ENCODE measurements at places on chromosomes 16 and 17.
A peak's percentile ranks its signal among the peaks of the same experiment; 100 is the strongest.

GRCh38 chr17:33667052-33667509, 374.0 kb upstream of the ASIC2 start:
- H3K4me1 ChIP-seq: no peaks in the 10 kb centered on the region
- H3K27ac ChIP-seq: no peak overlapping the region
- H3K27me3 ChIP-seq: no peaks in the 10 kb centered on the region
- DNase-seq: no peak
- H3K36me3 ChIP-seq: no peaks in the 10 kb centered on the region

DNA sequence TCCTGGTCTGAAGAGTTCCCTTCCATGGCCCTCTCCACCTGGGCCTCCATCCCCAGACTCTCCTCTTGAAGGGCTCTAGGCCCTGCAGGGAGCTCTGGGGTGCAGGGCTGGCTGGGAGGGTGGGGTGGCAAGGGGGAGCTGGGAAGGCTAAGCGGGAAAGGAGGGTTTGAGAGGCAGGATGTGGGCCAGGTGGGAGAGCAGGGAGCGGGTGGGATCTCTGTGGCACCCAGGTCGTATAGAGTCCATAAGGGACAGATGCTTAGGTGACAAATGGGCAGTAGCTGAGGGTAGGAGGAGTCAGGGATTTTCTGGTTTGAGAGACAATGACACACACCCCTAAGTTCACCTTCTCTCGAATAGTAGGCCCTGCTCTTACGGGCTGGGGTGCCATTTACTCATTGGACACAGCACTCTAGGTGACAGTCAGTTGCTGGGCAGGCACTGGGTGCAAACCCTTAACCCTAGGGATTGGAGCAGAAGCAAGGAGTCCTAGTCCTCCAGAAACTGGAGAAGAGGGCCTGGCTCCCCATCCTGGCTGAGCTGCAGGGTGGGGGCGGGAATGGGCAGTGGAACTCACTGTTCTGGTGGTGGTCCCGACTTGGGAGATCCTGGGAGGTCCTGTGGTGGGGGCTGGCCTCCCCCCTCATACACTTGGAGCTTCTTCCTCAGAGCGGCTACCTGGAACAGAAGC, 15.3 kb downstream of the KIF18B start:
- DNase-seq: no peak
- no peaks in the 10 kb centered on the region for H3K4me1 ChIP-seq
- no peak overlapping the region for H3K27ac ChIP-seq
- no peaks in the 10 kb centered on the region for H3K27me3 ChIP-seq
- no peak overlapping the region for H3K4me3 ChIP-seq

DNA sequence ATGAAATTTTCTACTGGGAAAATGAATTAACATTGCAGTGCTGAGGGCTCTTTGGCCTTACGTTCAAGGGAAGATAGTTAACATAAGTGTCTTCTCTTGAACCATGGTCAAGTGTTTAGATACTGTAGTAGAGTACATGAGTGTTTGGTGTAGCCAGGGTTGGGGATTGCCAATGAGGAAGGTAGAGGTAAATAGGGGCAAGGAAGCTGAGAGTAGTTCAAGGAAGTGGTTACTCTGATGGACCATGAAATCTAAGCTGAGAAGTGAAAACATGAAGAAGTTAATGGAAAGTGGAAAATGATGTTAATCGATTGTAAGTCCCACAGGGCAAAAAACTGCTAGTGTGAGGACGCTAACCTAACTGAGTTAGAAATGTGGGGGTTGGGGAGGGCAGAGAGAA, 249.6 kb upstream of the AXIN2 start:
- no peaks in the 10 kb centered on the region for H3K4me1 ChIP-seq
- no peak for DNase-seq
- no peaks in the 10 kb centered on the region for H3K27me3 ChIP-seq
- H3K4me3 ChIP-seq: no peak overlapping the region
- H3K27ac ChIP-seq: no peak overlapping the region

DNA sequence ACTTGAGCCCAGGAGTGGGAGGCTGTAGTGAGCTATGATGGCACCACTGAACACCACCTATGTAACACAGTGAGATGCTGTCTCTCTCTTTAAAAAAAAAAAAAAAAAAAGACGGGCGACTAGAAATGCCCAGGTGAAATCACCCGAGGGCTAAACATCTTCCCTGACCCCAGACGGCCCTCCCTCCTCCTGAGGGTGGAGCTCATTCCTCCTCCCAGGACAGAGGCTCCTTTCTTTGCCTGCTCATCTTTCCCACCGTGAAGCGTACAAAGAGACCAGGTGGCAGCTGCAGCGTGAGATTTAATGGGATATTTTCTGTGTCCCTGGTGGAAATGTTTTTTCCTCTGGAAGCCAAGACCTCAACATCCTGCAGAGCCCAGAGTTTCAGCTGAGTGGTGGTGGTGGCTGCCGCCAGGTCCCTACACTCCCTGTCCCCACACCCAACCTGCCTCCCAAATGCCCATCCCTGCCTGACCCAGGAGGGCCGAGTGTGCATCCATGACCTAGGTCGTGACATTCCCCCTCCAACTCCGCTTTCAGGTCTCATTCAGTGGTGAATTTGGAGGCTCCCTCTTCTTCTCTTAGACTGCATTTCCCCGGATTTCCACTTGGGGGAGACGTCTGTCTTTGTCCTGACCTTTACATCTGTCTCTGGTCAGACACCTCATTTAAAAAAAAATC, 14.4 kb upstream of the GPRC5B start:
- peak overlapping the region; percentile 10 for H3K27ac ChIP-seq
- no peak overlapping the region for H3K4me3 ChIP-seq
- peaks cover 4% of the 10 kb centered on the region for H3K27me3 ChIP-seq
- peaks cover 2% of the 10 kb centered on the region for H3K4me1 ChIP-seq
- peak; percentile 29 for DNase-seq

DNA sequence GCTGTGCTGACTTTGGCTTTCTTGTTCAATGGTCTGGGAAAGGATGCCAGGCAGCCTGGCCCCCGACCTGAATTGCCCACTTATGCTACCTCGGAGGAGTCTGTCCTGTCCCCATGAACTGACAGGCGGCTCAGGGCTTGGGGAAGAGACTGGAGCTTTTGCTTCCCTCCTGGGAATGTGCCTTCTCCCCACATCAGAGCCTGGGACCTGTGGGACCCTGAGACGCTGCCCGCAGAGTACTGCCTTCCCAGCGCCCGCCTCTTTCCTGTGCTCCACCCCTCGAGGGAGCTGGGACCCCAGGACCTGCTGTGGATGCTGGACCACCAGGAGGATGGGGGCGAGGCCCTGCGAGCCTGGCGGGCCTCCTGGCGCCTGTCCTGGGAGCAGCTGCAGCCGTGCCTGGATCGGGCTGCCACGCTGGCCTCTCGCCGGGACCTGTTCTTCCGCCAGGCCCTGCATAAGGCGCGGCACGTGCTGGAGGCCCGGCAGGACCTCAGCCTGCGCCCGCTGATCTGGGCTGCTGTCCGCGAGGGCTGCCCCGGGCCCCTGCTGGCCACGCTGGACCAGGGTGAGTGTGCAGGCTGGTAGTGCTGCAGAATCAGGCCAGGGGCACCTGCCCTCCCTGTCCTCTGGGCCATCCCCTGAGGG, 18.5 kb downstream of the FCSK start:
- peaks cover 2% of the 10 kb centered on the region for H3K4me1 ChIP-seq
- H3K4me3 ChIP-seq: no peak overlapping the region
- H3K36me3 ChIP-seq: peaks cover 1% of the 10 kb centered on the region
- DNase-seq: no peak

DNA sequence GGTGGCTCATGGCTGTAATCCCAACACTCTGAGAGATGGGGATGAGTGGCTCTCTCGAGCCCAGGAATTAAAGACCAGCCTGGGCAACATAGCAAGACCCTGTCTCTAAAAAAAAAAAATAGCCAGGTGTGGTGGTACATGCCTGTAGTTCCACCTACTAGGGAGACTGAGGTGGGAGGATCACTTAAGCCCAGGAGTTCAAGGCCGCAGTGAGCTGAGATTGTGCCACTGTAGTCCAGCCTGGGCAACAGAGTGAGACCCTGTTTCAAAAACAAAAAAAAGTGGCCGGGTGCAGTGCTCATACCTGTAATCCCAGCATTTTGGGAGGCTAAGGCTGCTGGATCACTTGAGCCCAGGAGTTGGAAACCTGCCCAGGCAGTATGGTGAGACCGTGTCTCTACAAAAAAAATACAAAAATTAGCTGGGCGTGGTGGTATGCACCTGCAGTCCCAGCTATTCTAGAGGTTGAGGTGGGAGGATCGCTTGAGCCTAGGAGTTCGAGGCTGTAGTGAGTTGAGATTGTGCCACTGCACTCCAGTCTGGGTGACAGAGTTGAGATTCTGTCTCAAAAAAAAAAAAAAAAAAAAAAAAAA, 3.0 kb downstream of the C16orf54 start:
- DNase-seq: no peak
- no peaks in the 10 kb centered on the region for H3K36me3 ChIP-seq
- H3K27me3 ChIP-seq: no peaks in the 10 kb centered on the region
- H3K27ac ChIP-seq: no peak overlapping the region
- H3K4me1 ChIP-seq: peaks cover 20% of the 10 kb centered on the region

- no peaks in the 10 kb centered on the region for H3K27me3 ChIP-seq
- peak overlapping the region; percentile 92 for H3K4me3 ChIP-seq
- H3K4me1 ChIP-seq: peaks cover 43% of the 10 kb centered on the region
- H3K36me3 ChIP-seq: peaks cover 3% of the 10 kb centered on the region
Observed at GRCh38 chr16:70437017-70437581, 1.8 kb downstream of the ST3GAL2 start.

GRCh38 chr17:7041607-7042500, 2.0 kb downstream of the SLC16A11 start:
- H3K27ac ChIP-seq: no peak overlapping the region
- H3K36me3 ChIP-seq: no peaks in the 10 kb centered on the region
- H3K4me1 ChIP-seq: peaks cover 26% of the 10 kb centered on the region
- peak overlapping the region; percentile 38 for H3K4me3 ChIP-seq
- no peak for DNase-seq

- no peak for DNase-seq
- H3K27me3 ChIP-seq: no peaks in the 10 kb centered on the region
- H3K4me3 ChIP-seq: no peak overlapping the region
- no peaks in the 10 kb centered on the region for H3K36me3 ChIP-seq
Observed at GRCh38 chr17:81096741-81097133, 61.8 kb downstream of the BAIAP2 start.

DNA sequence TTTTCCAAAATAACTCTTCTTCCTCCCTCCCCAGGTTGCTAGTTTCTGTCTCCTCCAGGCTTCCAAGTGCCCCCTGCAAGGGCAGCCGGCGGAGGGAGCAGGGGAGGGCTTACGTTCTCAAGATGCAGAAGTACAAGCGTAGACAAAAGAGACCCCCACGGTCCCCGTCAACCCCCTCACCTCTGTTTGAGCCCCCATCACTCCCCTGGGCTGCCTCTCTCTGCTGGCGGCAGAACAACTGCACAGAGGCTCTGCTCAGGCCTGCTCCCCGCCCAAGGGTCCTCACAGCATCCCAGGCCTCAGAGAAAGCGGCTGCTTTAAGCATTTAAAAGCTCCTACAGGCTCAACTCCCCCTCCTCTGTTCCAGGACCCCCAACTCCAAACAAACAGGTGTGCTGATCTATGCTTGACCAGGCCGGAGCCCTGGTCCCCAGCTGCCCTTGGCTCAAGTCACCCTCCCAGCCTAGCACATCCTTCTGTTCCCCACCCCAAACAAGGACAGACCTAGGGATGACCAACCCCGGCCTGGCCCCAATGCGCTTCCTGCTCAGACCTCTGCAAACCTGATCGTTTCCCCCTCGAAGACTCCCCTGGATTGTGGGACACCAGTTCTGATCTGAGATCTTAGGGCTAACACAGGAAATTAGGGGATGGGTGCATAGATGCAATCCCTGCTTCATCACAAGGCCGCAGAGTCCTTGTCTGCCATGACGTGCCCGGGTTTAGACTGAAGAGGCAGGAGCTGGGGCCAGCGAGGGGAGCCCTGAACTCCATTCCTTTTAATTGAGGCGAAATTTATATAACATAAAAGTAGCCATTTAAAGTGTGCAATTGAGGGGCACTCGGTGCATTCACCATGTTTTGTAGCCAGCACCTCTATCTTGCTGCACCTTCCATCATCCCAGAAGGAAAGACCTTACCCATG, 17.2 kb upstream of the RBFOX3 start:
- H3K27me3 ChIP-seq: peaks cover 48% of the 10 kb centered on the region
- no peak overlapping the region for H3K4me3 ChIP-seq
- DNase-seq: peak; percentile 3
- no peaks in the 10 kb centered on the region for H3K36me3 ChIP-seq
- H3K4me1 ChIP-seq: peaks cover 13% of the 10 kb centered on the region
- H3K27ac ChIP-seq: no peak overlapping the region

All from progenitor cell of endocrine pancreas (in vitro differentiated cells).